ENCODE measurements at places on chromosomes 7 and 10.
A peak's percentile ranks its signal among the peaks of the same experiment; 100 is the strongest.

- no peak for DNase-seq
Observed at GRCh38 chr10:20265146-20265545, 448.9 kb downstream of the PLXDC2 start.

- no peak for DNase-seq
Observed at GRCh38 chr7:144105211-144105610, 4.2 kb upstream of the OR2A2 start.

- no peak for DNase-seq
Observed at GRCh38 chr7:118005026-118005425, 131.8 kb upstream of the CTTNBP2 start.

DNA sequence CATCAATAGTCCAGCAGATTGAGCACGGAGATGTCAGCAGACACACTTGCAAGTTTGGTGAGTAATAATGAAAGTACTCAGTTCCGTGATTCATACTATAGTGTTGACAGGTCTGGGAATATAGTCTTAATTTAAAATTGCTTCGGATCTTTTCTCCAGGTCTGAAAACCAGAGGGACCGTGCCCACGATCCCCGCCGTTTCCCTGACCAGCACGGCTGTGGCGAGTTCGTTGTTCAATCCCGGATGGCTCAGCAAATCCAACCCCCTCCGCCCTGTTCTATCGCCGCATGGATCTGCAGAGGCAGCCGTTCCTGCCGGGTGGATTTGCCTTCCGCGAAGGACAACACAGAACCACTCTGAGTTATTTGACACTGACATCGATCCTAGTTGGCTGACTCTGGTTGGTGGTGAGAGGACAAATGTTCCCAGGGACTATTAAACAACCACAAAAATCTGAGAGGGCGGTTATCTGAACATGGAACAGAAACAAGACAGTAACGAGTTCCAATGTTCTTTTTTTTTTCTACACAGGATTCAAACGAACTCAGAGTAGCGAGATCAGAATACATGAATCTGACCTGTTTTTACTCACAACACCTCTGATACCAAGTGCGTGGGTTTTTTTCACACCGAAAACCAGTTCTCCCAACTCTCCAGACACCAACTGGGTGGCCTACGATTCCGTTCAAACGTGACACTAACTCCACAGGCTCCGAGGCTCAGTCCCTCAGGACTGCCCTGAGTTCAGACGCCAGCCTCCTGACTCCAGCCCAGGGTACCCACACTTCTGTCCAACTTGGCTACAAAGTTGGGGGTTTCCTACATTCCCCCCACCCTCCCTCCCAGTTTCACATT lies 52.7 kb downstream of the RBM17 start:
- no peak for DNase-seq

GRCh38 chr7:151381348-151382078 lies 28.3 kb downstream of the WDR86 start:
- no peak for DNase-seq

- DNase-seq: no peak
Observed at GRCh38 chr10:124367414-124367813, 51.3 kb downstream of the OAT start.

- DNase-seq: no peak
Observed at GRCh38 chr10:51875610-51876009, 176.2 kb upstream of the CSTF2T start.

GRCh38 chr10:89029785-89030437 lies 39.3 kb downstream of the FAS start:
- DNase-seq: peak; percentile 34

DNA sequence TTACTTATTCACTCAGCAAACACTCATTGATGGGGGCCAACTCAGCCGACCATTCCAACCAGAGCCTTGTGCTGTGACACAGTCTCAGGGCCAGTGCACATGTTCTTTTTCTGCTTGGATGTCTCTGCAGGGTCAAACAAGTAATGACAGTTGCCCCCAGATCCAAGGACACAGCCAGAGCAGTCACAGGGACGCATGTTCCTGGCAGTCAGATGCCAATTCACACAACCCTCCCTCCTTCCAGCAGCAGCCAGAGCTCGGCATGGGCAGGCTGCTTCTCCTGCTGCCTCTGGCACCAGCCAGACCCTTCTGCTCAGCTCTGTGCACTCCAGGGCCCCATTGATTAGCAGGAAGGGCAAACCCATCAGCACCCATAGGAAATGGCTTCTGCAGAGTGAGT lies 20.3 kb downstream of the DRGX start:
- DNase-seq: no peak

GRCh38 chr10:78847485-78847884 lies 221.3 kb upstream of the ZMIZ1 start:
- DNase-seq: no peak

DNA sequence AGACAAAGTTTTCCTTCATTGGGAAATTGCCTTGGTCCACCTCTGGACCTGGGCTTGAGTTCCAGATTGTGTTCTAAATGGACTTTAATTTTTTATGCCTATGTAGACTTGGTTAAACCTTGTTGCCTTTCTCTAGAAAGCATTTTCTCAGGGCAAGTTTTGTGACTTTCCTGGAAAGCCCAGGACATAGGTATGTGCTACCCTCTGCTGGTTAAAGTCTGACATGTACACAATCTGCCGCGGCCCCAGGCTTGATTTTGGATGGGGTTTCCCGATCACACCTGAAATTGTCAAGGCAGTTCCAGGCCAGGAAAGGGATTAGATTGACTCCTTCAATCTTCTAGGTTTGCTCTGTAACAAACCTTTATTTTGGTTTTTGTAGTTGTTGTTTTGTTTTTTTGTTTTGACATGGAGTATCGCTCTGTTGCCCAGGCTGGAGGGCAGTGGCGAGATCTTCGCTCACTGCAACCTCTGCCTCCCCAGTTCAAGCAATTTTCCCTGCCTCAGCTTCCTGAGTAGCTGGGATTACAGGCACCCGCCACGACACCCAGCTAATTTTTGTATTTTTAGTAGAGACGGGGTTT lies 14.1 kb upstream of the AKR1B10 start:
- DNase-seq: no peak

DNA sequence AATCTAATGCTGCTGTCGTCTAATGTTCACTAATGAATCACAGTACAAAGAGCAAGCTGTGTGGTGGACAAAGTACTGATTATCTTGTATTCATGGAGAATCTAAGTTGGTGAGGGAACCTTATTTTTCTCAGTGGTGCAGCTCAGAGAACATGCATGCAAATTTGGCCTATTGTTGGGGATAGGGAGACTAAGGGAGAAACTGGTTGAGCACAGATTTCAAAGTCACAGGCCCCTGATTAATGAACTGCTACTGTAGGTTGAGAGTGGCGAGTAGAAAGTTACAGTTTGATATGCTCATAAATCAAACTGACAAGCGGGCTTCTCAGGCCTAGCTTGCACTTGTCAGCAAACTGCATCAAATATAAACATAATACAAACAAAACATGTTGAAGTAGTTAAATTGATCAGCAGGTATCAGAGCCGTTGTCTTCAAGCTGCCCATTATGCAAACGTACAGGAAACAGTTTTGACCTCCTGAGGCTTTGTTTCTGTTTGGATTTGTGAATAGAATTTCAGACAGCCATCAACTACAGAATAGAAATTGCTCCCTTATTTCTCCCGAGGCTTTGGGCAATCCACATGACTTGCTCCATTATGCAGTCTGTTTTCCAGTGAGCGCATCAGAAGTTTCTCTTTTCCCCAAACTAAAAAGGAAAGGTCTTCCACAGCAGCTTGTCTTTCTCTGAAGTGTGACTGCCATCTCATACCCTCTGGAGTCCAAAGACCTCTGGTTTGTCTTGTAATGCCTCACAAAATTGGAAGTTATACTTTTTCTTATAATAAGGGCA lies 215.8 kb downstream of the FOXP2 start:
- DNase-seq: no peak

DNA sequence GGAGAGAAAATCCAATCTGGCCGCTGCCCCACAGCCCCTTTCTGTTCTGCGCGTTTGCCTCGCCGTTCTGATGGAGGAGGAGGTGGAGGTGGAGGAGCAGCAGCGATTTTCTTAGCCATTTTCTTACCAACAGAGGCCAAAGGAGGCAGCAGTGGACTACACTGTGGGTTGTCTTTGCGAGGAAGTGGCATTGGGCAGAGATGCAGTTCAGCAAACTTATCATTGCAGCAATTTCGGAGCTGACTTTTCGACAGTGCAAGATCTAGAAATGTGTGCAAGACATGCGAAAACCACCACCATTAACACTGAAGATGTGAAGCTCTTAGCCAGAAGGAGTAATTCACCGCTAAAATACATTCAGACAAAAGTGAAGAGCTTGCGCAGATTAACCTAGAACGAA lies 1.9 kb upstream of the ARL4A start:
- DNase-seq: no peak

DNA sequence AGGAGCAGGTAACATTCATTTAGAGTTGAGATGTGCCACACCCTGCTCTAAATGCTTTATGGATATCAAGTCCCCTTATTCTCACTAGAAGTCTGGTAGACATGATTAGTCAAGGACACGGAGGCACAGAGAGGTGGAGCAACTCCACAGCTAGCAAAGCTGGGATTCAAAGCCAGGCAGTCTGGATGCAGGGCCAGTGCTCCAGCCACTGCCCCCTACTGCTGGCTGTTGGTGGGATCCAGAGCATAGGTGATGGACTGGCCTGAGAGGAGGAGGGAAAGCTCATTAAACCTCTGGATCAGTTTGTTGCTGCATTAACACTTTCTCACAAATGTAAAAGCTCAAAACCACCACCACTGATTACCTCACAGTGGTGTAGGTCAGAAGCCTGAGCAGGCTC lies 22.6 kb upstream of the KBTBD2 start:
- no peak for DNase-seq

DNA sequence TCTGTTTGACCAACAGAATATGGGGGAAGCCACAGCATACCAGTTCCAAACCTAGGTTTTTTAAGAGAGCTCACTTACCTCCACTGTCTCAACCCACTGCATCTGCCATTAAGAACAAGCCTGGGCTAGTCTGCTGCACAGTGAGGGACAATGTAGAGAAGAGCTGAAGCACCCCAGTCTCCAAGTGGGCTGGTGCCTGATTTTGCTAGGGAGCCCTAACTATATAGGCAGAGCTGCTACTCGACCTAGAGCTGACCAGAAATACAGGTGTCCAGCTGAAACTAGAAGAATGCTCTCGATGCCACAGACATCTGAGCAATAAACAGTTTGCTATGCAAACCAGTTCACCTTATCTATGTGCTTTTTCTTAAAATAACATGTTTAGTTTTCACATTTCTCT lies 106.9 kb upstream of the BET1 start:
- no peak for DNase-seq

DNA sequence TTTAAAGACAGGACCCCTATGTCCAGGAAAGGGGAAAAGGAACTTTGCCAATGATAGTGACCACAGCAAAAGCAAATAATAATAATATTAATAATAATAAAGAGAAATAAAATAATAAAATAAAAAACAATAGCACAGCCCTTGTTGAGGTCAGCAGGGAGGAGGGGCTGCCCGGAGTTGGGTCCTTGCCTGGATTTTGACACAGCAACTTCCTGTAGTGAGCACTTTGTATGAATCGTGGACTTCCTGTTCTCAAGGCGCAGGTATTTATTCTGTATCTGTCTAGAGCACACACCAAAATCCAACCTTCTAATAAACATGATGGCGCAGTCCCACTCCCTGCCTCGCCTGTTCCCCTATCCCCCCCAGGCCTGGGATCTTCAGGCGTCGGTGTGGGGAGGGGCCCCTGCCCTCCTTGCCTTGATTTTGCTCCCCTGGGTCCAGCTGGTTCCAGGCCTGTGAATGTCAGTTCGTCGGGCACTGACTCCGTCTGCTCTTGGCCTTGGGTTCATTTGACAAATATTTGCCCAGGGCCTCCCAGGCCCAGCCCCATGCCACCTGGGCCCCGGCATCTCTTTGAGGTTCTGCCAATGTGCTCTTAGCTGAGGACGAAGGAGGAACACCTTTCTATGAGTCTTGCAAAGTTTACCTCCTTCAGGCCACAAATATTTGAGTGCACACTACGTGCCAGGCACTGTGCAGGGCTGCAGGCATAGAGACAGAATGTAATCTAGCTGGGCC lies 13.9 kb downstream of the TRIM8 start:
- no peak for DNase-seq

GRCh38 chr10:115093286-115093775 lies at the start of gene ATRNL1:
Gene ATRNL1, plus strand, starts transcription at chr10:115093365. Its CDS starts 386 bp downstream, at chr10:115093751.
- DNase-seq: no peak

GRCh38 chr10:57035310-57035709 lies 674.3 kb upstream of the ZWINT start:
- DNase-seq: no peak

GRCh38 chr7:9945857-9946256 lies 1027.8 kb upstream of the PHF14 start:
- no peak for DNase-seq

- no peak for DNase-seq
Observed at GRCh38 chr7:50533866-50534265, 31.3 kb downstream of the DDC start.

DNA sequence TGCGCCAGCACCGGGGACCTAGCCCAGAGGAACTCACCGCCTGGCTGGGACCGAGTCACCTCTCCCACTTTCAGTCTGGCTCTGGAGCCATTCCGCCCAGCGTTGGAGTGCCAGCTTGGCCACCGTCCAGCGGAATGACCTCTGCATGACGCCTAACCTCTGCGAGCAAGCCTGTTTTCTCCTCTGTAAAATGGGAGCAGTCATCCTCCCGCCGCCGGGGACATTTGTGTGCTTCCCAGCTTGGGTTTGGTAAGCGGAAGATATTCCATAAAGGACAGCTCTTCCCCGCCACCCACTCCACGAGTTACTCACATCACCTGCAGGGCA lies 1.3 kb upstream of the ZCCHC24 start:
- no peak for DNase-seq

DNA sequence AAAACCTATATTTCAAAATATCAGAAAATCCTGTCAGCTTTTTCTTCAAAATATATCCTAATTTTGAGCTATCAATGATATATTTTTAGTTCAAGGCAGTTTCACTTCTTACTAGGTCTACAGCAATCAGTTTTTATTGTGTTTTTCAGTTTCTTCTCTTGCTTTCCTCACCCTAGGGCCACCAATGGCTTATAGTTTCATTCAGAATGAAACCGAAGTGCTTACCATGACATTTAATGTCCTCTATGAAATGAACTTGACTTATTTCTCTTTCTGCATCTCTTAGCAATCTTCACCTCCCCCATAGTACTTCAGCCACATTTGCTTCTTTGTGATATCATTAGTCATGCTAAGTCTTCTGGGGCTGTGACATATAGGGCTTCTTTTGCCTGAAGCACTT lies 100.3 kb downstream of the ARL5B start:
- DNase-seq: no peak

DNA sequence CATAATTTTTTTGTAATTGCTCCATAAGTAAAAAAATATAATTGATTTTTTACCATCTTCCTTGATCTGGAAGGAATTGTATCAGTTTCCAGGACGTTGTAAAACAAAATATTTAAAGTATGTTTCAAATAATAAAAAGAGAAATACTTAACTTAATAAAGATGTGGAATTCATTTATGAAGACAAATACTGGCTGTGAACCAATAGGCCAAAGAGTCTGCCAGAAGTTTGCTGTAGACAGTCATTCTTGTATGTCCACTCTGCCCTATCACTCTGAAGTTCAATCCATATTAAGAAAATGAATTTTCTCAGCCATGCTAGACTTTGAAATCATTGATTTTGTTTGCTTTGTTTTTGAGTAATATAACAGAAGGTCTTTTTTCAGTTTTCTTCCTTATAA lies 256.4 kb downstream of the TRIL start:
- no peak for DNase-seq

Data from stimulated activated CD4-positive, alpha-beta T cell treated with anti-CD3 and anti-CD28 coated beads, Interleukin-1b, Interleukin-23, amount 100 ng/mL, for 1 hour (primary cell).